Left colon (tissue), 2 donors: ENCODE measurements at places on chromosomes 7 and 10. TPM values are rescaled to one million over a fixed set of nuclear protein-coding genes. Genes with fewer than 3 reads are reported as not detected.

DNA sequence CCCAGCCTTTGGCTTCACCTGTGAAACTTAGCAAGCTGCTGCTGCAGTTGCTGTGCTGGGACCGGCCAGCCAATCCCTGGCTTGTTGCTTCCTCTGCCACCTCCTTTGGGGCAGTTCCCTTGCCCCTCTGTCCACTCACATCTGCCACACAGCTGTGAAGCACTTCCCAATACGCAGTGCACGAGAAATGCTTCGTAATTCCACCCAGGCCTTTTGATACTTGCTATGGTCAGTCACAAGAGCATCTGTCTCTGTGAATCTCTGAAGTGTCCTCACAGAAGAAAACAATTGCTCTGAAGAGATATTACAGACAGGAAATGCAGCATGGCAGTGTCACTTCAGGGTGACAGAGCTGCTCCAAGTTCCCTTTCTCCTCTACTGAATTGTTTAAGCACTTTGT, 208.5 kb downstream of the PTEN start:
- no peak for DNase-seq

GRCh38 chr10:133123050-133123745, 35.5 kb downstream of the ADGRA1 start:
- DNase-seq: no peak

DNA sequence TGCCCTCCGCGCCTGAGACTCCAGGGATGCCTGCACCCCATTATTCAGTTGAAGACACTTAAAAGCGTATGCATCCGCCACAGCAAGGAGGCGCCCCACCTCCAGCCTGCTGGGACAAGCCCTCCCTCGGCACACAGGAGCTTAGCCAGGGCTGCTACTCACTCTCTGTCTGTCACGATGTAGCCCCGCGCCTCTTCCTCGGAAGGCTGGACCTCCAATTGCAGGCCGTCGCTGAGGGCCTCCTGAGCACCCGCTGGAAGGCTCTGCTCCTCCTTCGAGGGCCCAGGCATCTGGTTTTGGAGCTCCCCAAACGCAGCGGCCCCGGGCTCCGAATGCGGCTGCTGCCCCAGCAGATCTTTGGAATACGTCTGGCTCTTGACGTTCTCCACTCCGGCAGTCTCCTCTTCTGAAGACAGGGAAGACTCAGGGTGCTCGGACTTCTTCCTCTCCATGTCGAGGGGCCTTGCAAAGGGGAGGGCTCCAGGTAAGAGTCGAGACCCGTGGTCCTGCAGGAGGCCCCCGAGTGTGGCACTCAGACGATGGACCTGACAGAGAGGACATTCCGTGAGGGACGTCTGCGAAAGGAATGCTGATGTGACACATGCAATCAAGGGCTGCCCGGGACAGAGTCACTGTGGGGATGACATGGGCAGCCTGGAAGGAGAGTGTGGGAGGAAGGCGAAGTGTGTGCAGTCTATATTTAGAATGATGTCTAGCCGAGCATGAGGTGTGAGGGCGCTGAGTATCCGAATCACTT, 453.9 kb downstream of the PTPRN2 start:
- no peak for DNase-seq

DNA sequence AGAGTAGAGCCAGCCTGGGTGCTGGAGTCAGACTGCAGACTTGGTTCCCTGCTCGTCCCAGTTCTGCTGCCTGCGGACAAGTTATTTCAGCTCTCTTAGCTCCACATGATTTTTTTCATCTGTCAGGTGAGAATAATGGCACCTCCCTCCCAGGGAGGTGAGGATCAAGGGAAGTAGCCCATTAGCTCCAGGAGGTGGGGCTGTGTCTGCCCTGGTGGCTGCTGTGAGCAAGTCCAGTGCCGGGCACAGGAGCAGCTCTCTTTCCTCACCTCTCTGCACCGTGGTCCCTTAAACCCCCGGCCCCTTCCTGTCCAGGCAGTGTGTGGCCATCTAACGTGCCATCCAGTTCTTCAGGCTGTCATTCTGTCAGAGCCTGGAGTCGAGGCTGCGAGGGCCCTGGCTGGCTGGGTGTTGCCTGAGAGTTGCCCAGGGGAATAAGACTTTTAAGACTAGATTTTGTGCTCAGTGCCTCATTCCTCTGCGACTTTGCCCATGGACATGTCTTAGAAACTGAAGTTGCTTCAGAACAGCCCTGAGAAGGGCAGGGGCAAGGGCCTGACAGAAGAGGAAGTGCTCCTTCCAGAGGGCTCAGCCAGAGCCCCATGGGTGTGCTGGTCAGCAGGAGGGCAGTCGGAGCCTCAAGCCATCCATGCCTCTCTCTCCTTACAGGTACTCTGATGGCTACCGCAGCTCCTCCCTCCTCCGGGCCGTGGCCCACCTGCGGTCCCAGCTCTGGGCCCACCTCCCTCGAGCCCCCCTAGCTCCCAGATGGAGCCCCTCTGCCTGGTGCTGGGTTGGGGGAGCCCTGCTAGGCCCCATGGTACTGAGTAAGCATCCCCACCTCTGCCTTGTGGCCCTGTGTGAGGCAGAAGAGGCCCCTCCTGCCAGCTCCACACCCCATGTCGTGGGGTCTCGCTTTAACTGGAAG, 5.0 kb downstream of the ABCB8 start:
- no peak for DNase-seq

- no peak for DNase-seq
These were observed 21.9 kb downstream of the CDK13 start for GRCh38 chr7:39971924-39972323.

DNA sequence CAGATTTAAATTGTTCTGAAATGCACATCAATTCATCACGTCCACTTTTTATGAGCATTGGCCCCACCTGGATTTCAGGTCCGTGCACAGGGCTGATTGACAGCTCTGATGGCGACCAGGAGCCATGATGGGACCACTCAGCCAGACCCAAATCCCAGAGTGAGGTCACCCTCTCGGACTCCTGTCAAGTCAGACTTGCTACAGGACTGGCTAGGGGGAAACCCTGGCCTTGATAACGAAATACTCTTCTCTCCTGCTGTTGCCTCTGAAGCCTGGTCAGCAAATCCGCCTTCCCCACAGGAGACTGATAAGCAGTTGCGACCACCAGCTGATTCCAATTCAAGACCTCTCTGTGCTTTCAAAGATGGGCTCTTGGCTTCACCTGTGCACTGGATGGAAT, 76.4 kb downstream of the CARD11 start:
- no peak for DNase-seq

DNA sequence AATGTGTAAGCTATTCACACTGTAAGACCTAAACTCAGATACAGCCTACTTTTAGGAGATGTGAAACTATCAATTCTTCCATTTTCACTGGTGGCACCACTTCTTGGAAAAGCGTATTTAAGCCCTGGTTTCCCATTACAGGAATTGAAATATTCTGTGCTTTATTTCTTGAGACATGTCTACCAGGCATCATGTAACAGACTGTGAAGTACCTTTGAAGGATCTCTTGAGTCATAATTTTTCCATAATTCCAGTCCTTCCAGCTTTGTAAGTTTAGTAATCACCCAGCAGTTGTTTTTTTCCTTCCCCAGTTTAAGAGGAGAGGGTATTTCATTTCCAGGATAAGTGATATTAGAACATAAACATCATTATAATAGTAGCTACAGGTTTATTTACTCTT, 186.0 kb upstream of the PRPS1L1 start:
- DNase-seq: no peak

DNA sequence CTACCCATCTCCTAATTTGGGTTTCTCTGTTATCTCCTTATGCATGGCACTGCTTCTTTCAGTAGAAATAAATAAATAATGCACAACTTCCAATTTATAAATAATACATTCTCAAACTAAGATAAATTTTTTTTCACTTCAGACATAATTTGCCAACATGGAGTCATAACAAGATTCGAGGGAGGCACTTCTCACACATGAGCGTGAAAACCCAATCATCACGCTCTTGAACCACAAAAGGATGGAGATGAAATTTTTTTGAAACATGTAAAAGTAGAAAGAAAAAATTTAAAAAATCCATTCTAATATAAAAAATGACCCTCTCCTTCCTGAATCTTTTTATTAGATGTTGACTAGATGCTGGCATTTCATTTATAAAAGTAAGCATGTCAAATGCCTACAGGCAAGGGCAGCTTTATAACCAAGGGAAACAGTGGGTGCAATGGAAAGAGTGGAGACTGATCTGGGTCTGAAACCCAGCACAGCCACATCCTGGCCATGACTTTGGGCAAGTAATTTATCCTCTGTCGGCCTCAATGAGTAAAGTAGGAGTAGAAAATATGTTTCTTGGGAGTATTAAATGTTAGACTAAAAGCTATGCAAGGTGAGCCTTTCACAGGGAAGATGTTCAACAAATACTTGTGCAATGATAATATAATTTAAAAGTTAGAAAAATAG, 185.0 kb downstream of the STK31 start:
- DNase-seq: no peak

GRCh38 chr7:140584195-140584851, 56.3 kb downstream of the DENND2A start:
- DNase-seq: no peak

GRCh38 chr10:8325024-8325980, 270.8 kb downstream of the GATA3 start:
- DNase-seq: no peak

GRCh38 chr7:128790315-128791041, 1.3 kb upstream of the CCDC136 start:
- no peak for DNase-seq

DNA sequence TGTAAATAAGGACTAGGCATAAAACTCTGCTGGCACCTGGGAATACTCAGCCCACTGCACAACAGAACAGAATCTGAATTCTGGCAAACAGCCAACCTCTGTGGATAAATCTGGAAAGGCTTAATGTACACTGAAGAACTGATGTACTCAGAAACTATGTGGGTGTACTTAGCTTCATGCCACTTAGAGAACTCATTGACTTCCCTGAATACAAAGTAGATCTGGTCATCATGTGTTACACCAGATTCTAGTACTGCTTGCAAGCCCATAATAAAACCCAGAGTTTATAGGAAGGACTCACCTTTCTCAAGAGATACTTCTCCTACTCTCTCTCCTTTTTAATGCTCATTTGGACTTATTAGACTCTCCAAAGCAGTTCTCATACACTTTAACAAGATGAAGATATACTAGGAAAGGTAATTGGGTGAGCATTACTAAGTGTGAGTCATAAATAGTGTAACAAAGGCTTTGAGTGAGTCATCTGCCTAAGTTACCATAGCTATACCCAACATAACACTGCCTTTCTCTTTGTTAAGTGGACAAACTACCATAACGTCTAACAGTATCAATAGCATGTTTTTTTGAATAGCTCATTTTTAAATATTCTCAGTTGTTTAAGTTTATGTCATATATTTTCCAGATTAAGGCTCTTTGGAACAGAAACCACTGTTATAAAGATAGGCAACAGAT, 309.1 kb downstream of the MDFIC start:
- DNase-seq: no peak

GRCh38 chr7:132118641-132119040, 457.6 kb downstream of the PLXNA4 start:
- DNase-seq: no peak

- no peak for DNase-seq
These were observed 157.8 kb downstream of the ANLN start for GRCh38 chr7:36547416-36547815.

DNA sequence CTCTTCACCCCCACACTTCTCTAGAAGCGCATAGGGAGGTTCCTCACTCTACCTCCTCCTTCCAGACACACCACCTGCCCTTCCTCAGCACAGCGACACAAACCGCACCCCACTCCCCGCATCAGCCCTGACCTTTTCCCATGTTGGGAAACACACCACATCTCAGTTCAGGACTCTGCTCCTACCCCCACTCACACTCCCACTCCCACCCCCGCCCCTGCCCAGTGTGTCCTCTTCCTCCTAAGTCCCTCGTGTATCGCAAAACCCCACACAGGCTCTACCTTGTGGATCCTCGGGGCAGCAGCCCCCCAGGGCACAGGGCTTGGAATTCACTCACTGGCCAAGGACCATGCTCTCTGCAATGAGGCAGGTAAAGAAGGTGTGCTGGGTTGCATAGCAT, 4.2 kb upstream of the AOC1 start:
- peak; percentile 19 for DNase-seq

GRCh38 chr10:33653584-33654367, 319.3 kb upstream of the NRP1 start:
- no peak for DNase-seq

- no peak for DNase-seq
These were observed 233.5 kb downstream of the TCF7L2 start for GRCh38 chr10:113183573-113183972.

GRCh38 chr7:55549457-55549856, 22.8 kb downstream of the VOPP1 start:
- DNase-seq: no peak

- no peak for DNase-seq
These were observed 502 bp downstream of the SLC18A3 start for GRCh38 chr10:49610458-49611165.

DNA sequence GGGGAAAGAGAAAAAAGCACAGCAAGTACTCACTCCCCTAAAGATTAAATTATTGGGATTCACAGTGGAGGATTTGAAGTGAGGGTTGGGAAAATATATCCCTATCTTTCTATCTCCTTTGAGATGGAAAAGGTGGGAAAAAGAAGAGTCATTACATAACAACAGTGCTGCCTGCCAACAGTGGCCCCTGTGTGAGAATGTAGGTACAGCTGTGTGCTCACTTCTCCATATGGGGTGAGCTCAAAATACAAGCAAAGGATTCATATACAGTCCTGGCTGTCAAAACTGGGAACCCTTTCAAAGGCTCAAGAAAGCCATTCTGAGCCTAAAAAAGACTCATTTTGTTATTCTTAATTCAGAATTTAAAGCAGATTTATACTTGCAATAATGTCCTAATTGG, 458.5 kb downstream of the GPAM start:
- no peak for DNase-seq

GRCh38 chr7:117017017-117017451, 63.7 kb downstream of the ST7 start:
- no peak for DNase-seq

DNA sequence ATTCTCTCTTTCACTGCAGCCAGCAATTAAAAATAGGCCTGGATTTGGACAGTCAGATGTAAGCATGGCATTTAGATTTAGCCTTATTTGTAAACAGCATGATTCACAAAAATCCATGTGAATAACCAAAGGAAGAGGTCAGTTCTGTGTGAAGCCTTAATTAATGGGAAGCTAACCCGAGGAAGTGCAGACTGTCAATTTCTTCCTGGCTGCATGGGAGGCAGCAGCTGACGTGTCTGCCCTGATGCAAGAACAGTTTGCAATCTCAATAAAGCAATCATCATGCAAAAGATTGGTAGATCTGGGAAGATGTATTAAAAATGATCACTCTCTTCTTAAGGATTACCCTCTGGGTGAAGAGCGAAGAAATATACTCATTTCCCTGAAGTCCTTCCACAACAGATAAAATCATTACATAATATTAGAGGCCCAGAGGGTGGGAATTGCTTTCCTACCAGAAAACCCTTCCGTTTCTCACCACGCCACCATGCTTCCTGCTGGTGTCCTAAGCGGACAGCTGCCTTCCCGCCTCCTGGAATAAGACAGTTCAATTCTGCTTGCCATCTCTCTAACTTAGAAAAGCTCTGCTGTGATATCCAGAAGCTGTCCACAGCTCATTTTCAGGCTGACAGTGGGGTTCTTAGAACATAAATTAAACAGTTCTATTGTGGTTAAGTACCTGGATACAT, 526.7 kb upstream of the NRP1 start:
- no peak for DNase-seq

Gene MDFIC
- total RNA-seq: 4.8 TPM

Gene MYL10
- not detected for total RNA-seq

Gene GIMAP2
- total RNA-seq: 6.8 TPM

Gene ZSCAN25
- 16.0 TPM for total RNA-seq

Gene ZNF777
- 10.0 TPM for total RNA-seq

Gene CPSF4
- total RNA-seq: 26.0 TPM

Gene FXYD4
- not detected for total RNA-seq

Gene CALML5
- total RNA-seq: not detected

Gene MALRD1
- 0.15 TPM for total RNA-seq

Gene TAS2R3
- total RNA-seq: 1.8 TPM

Gene A1CF
- total RNA-seq: 66.0 TPM

Gene INPP5A
- total RNA-seq: 35.6 TPM

Gene SPDYE2B
- total RNA-seq: not detected
